ENCODE measurements at places on chromosomes 2 and 18. TPM values are rescaled to one million over a fixed set of nuclear protein-coding genes. Genes with fewer than 3 reads are reported as not detected.

Gene UNC80
- not detected for total RNA-seq

Gene PRSS56
- not detected for total RNA-seq

Gene APCDD1
- total RNA-seq = 49.0 TPM

Gene CHRNA1
- not detected for total RNA-seq

Gene CFAP221
- total RNA-seq = 20.0 TPM

Gene SCTR
- 13.7 TPM for total RNA-seq

GRCh38 chr2:208464205-208464604 is 57.6 kb downstream of the PTH2R start:
- no peaks in the 10 kb centered on the region for H3K4me1 ChIP-seq
- no peaks in the 10 kb centered on the region for H3K36me3 ChIP-seq
- H3K4me3 ChIP-seq = no peak overlapping the region
- H3K27me3 ChIP-seq = no peaks in the 10 kb centered on the region

DNA sequence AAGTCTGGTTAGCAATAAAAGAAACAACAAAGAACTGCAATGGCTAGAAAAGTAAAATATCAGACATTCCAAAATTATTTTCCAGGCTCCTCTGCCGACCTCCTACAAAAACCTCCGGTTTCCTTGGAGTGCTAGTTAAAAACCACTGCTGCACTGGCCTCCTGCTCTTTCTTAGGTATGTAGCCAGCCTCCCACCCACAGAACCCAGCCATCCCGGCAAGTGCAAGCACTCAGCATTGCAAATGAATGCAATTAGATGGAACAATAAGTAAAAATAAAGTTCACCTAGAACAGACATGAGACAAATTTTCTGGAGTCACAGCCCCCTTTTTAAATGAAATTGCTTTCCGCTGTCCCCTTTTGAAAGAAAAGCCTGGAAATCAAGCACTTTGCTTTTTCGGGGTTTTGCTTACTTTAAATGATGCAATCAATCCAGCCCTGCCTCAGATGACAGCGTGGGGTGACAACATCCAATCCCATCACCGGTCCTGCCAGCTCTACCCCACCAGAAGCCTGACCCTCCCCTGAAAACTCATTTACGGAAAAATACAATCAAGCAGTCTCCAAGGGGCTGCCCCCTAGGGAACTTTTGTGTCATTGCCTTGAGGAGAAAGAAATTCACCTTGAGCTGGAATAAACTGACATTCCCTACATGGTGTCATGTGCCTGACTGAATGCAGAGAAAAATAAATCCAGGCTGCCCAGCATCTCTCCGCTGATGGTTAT is 199.8 kb downstream of the EPHA4 start:
- no peak overlapping the region for H3K27ac ChIP-seq
- no peak for DNase-seq
- H3K4me1 ChIP-seq = no peaks in the 10 kb centered on the region
- H3K36me3 ChIP-seq = no peaks in the 10 kb centered on the region

GRCh38 chr2:8847400-8847799 is 10.0 kb upstream of the KIDINS220 start:
- H3K4me3 ChIP-seq = no peak overlapping the region
- H3K27me3 ChIP-seq = no peaks in the 10 kb centered on the region
- no peaks in the 10 kb centered on the region for H3K4me1 ChIP-seq
- H3K36me3 ChIP-seq = no peaks in the 10 kb centered on the region
- H3K27ac ChIP-seq = no peak overlapping the region

DNA sequence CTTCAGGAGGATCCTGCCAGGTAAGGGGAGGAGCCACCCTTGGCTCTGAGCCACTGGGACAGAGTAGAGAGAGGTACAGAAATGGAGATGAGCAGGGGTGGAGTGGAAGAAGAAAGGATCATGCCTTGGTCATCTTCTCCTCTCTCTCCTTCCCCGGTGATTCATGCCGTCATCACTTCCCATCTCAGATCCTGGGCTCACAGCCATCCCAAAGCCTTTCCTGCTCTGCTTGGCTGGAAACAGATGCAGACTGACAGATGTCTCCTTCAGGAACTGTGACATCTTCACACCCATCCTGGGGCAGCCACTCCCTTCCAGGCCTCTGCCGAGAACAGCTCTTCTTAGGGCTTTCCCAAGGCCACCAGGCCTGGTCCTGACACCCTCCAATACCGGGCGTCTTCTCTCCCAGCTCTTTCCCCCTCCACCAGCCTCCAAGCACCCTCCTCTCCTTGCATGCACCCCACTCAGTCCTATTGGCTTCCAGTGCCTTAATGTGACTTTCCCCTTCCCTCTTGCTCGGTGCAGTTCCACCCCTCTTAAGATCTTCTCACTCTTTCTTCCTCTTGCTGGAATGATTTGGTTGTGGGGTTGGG is 58.3 kb upstream of the TNP1 start:
- no peaks in the 10 kb centered on the region for H3K27me3 ChIP-seq
- no peaks in the 10 kb centered on the region for H3K36me3 ChIP-seq

- H3K4me3 ChIP-seq = no peak within 1 kb of the TSS
- no peak within 1 kb of the TSS for H3K27ac ChIP-seq
- H3K36me3 ChIP-seq = no peaks in the 10 kb centered on the region
- H3K4me1 ChIP-seq = no peaks in the 10 kb centered on the region
- H3K27me3 ChIP-seq = peaks cover 36% of the 10 kb centered on the region
- DNase-seq = no peak
Measured at GRCh38 chr18:57146956-57147636, at the start of gene BOD1L2. TSS of gene BOD1L2 (plus strand) at chr18:57147087. CDS start at chr18:57147313, 226 bp downstream.

GRCh38 chr2:23169896-23170295 is 215.1 kb upstream of the KLHL29 start:
- no peak overlapping the region for H3K27ac ChIP-seq
- no peak overlapping the region for H3K4me3 ChIP-seq
- no peaks in the 10 kb centered on the region for H3K4me1 ChIP-seq
- no peaks in the 10 kb centered on the region for H3K27me3 ChIP-seq
- DNase-seq = no peak
- H3K36me3 ChIP-seq = no peaks in the 10 kb centered on the region

GRCh38 chr2:71226096-71226964 is 573 bp downstream of the PAIP2B start:
- H3K36me3 ChIP-seq = no peaks in the 10 kb centered on the region
- DNase-seq = peak; percentile 25
- peak overlapping the region; percentile 82 for H3K4me3 ChIP-seq

DNA sequence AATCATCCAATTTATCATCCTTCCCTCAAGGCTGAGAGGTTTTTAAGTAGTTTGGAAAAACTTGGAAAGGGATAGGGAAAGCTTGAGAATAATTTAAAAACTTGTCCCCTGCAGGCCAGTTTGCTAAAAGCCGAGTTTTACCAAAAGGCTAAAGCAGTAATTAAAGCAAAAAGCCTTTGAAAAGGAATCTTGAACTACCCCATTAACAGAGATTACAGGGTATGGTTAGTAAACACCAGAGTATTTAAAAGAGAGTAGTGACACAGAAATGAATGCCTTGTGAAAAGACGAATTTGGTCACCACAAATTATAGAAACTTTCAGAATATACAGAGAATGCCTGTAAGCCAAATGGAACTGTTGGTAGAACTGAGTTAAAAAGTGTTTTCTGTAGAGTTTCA is 85.0 kb downstream of the FMNL2 start:
- peak overlapping the region; percentile 85 for H3K27ac ChIP-seq
- no peak for DNase-seq
- H3K36me3 ChIP-seq = no peaks in the 10 kb centered on the region
- no peak overlapping the region for H3K4me3 ChIP-seq
- H3K4me1 ChIP-seq = peaks cover 17% of the 10 kb centered on the region
- H3K27me3 ChIP-seq = no peaks in the 10 kb centered on the region

- no peak overlapping the region for H3K4me3 ChIP-seq
- H3K27me3 ChIP-seq = peaks cover 7% of the 10 kb centered on the region
- H3K27ac ChIP-seq = no peak overlapping the region
- no peaks in the 10 kb centered on the region for H3K36me3 ChIP-seq
Measured at GRCh38 chr2:60504049-60504448, 49.4 kb downstream of the BCL11A start.

DNA sequence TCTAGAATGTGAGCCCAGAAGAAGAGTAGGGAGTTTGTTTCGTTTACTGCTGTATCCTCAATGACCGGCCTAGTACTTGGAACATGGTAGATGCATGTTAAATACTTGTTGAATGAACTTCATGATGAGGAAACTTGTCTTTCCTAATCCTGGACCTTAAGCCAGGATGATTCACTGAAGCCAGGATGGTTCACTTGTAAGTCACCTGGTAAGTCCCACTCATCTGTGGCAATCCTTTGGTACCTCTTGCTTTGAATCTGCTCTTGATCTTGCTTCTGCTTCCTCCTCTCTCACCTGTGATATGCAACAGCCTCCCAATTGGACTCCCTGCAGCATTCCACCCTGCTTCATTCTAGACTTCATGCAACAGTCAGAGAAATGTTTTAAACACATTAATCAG is 43.6 kb downstream of the QPCT start:
- H3K4me1 ChIP-seq = peaks cover 24% of the 10 kb centered on the region
- no peak overlapping the region for H3K4me3 ChIP-seq
- no peaks in the 10 kb centered on the region for H3K27me3 ChIP-seq
- DNase-seq = no peak
- no peak overlapping the region for H3K27ac ChIP-seq

DNA sequence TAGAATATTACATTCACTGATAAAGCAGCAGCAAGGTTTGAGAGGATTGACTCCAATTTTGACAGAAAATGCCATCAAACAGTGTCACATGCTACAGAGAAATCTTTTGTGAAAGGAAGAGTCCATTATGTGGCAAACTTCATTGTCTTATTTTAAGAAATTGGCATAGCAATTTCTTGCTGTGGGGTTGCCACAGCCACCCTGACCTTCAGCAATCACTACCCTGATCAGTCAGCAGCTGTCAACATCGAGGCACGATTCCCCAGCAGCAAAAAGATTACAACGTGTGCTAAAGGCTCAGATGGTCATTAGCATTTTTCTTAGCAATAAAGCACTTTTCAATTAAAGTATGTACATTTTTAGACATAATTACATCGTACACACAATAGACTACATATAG is 74.7 kb downstream of the PRKCE start:
- H3K27me3 ChIP-seq = no peaks in the 10 kb centered on the region
- no peak for DNase-seq
- no peaks in the 10 kb centered on the region for H3K36me3 ChIP-seq
- H3K4me1 ChIP-seq = peaks cover 21% of the 10 kb centered on the region
- H3K4me3 ChIP-seq = no peak overlapping the region
- no peak overlapping the region for H3K27ac ChIP-seq

- no peak for DNase-seq
- no peak overlapping the region for H3K27ac ChIP-seq
- peaks cover 9% of the 10 kb centered on the region for H3K36me3 ChIP-seq
- no peaks in the 10 kb centered on the region for H3K4me1 ChIP-seq
- no peak overlapping the region for H3K4me3 ChIP-seq
Measured at GRCh38 chr18:9865764-9866490, 19.8 kb upstream of the TXNDC2 start.

DNA sequence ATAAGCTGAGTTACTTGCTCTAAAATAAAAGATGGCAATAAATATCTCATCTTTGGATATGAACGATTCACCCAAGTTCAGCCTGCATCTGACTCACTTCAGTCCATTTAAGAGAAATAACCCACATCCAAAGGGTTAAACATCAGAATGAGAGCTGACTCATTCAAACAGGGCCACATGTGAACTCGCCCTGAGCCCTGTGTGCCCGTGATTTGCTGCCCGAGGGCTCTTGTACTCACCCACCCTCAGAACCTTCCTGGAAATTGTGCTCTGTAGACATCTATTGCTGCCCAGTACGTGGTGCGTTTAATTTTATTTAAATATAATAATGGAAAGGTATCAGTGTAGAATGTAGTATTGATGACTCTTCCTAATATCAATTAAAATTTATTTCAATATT is 66.9 kb upstream of the RBM44 start:
- no peak overlapping the region for H3K4me3 ChIP-seq
- H3K36me3 ChIP-seq = peaks cover 21% of the 10 kb centered on the region
- H3K27me3 ChIP-seq = no peaks in the 10 kb centered on the region
- H3K27ac ChIP-seq = peak overlapping the region; percentile 9
- peaks cover 44% of the 10 kb centered on the region for H3K4me1 ChIP-seq

- no peaks in the 10 kb centered on the region for H3K4me1 ChIP-seq
- no peak overlapping the region for H3K4me3 ChIP-seq
- no peaks in the 10 kb centered on the region for H3K36me3 ChIP-seq
- H3K27ac ChIP-seq = no peak overlapping the region
- DNase-seq = no peak
Measured at GRCh38 chr2:127688405-127688804, 12.9 kb upstream of the SFT2D3 start.

GRCh38 chr2:204108781-204109295 is 172.3 kb downstream of the ICOS start:
- no peaks in the 10 kb centered on the region for H3K27me3 ChIP-seq
- peaks cover 20% of the 10 kb centered on the region for H3K4me1 ChIP-seq
- H3K27ac ChIP-seq = no peak overlapping the region
- no peak overlapping the region for H3K4me3 ChIP-seq
- DNase-seq = no peak

DNA sequence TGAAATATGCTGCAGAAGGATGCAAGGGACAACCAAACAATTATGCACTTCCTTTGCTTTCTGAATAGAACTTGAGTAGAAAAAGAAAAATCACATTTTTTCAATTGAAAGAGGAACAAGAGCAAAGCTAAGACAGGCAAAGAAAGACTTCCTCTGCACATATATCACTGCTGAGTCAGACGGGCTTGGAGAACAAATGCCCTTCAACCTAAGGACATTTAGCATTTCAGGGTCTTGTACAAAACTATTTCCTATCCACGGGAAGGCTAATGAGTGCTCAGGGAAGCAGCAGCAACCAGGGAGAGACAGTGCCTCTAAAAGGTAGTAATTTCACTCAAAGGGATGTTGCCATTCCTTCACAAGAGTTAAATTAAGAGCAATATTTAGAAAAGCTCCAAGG is 570.0 kb upstream of the GCFC2 start:
- no peak overlapping the region for H3K4me3 ChIP-seq
- H3K27me3 ChIP-seq = no peaks in the 10 kb centered on the region
- H3K27ac ChIP-seq = no peak overlapping the region
- no peaks in the 10 kb centered on the region for H3K36me3 ChIP-seq

GRCh38 chr2:238845583-238846377 is 2.1 kb upstream of the TWIST2 start:
- H3K27ac ChIP-seq = no peak overlapping the region
- H3K27me3 ChIP-seq = peaks cover 36% of the 10 kb centered on the region
- no peak overlapping the region for H3K4me3 ChIP-seq
- H3K36me3 ChIP-seq = no peaks in the 10 kb centered on the region
- no peak for DNase-seq

GRCh38 chr2:167857416-167857815 is 390.0 kb downstream of the STK39 start:
- H3K36me3 ChIP-seq = no peaks in the 10 kb centered on the region
- H3K27me3 ChIP-seq = no peaks in the 10 kb centered on the region
- H3K27ac ChIP-seq = no peak overlapping the region
- no peak overlapping the region for H3K4me3 ChIP-seq

DNA sequence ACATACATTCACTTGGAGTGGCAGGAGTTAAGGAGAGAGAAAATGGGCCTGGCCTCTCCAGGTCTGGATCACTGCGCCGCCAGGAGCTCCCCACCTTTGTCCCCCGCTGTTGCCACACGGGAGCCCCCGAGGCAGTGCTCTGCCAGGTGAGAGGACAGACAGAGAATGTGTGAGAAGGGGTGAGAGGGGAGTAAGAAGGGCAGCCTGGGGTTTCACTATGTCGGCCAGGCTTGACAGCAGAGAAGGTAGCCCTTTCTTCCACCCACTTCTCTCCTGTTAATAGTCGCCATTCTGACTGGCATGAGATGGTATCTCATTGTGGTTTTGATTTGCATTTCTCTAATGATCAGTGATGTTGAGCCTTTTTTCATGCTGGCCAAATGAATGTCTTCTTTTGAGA is 26.2 kb upstream of the ARHGEF4 start:
- H3K27ac ChIP-seq = no peak overlapping the region
- H3K4me1 ChIP-seq = no peaks in the 10 kb centered on the region
- H3K36me3 ChIP-seq = no peaks in the 10 kb centered on the region
- no peak for DNase-seq
